Mesenteric fat pad (tissue), 1 donor: ENCODE measurements at places on chromosomes 12 and 14.

GRCh38 chr14:94780536-94781399, 10.9 kb upstream of the GSC start:
- DNase-seq = peak; percentile 41

GRCh38 chr14:80930095-80930494, 11.4 kb downstream of the CEP128 start:
- no peak for DNase-seq

DNA sequence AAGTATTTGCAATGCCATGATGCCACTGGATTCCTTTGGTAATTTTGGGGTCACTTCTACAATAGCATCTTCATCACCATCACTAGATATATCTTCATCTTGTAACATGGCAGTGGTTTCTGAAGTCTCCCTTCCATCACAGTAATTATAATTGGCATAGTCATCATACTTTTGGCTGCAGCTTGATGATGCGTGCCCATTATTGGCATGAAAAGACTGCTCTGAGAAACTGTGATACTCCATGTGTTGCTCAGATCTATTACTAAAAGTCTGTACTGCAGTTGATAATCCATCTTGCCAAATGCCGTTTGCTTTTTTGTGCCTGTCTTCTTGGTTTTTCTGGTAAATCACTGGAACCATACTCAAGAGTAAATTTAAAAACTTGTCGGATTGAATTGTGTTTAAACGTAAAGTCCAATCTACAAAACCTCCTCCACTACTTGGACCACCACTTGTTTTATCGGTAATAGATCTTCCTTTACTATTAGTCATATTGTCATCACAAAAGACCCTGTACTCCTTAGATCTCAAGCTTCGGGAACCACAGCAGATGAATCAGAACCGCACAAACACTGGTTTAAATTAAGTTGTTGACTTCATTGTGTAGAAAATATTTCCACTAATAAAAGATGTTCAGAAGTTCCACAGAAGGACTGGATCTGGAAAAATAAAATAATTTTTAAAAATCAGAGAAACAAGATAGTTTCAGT, 29.9 kb downstream of the SLC41A2 start:
- DNase-seq = no peak

GRCh38 chr12:19641235-19642080, 202.2 kb downstream of the AEBP2 start:
- DNase-seq = no peak
